Thymus (tissue), 14 donors: ENCODE measurements at places on chromosomes 11 and 22. TPM values are rescaled to one million over a fixed set of nuclear protein-coding genes. Genes with fewer than 3 reads are reported as not detected.

AQP11 gene
- 0.14 TPM for total RNA-seq

- H3K4me1 ChIP-seq, result no peaks in the 10 kb centered on the region
- peaks cover 7% of the 10 kb centered on the region for H3K27me3 ChIP-seq
- H3K36me3 ChIP-seq, result no peaks in the 10 kb centered on the region
- no peak overlapping the region for H3K27ac ChIP-seq
Observed at GRCh38 chr11:114258696-114259095, 37.5 kb upstream of the NNMT start.

DNA sequence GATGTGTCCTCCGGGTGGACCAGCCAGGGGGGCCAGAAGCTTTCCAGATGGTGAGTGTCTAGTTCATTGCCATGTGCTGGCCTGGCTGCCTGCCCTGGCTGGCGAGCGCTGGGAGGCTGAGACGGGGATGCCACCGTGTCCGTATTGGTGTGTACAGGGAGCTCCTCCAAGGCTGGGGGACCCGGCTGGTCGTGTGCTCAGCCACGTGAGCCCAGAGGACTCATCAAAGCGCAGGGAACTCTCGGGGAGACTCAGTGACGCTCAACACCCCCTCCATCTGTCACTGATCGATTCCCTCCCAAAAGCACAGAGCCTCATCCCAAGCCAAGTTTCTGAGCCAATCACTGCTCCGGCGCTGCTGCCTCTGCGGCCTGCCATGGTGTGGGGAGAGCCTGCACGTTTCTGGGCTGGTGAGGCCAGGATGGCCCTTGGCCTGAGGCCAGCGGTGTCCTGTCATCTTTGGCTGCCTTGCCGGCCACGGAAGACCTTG is 423.7 kb downstream of the SHANK2 start:
- DNase-seq, result no peak
- H3K27me3 ChIP-seq, result peaks cover 6% of the 10 kb centered on the region
- H3K27ac ChIP-seq, result no peak overlapping the region
- H3K36me3 ChIP-seq, result no peaks in the 10 kb centered on the region
- H3K4me3 ChIP-seq, result no peak overlapping the region

SPI1 gene
- total RNA-seq, result 21.1 TPM

DNA sequence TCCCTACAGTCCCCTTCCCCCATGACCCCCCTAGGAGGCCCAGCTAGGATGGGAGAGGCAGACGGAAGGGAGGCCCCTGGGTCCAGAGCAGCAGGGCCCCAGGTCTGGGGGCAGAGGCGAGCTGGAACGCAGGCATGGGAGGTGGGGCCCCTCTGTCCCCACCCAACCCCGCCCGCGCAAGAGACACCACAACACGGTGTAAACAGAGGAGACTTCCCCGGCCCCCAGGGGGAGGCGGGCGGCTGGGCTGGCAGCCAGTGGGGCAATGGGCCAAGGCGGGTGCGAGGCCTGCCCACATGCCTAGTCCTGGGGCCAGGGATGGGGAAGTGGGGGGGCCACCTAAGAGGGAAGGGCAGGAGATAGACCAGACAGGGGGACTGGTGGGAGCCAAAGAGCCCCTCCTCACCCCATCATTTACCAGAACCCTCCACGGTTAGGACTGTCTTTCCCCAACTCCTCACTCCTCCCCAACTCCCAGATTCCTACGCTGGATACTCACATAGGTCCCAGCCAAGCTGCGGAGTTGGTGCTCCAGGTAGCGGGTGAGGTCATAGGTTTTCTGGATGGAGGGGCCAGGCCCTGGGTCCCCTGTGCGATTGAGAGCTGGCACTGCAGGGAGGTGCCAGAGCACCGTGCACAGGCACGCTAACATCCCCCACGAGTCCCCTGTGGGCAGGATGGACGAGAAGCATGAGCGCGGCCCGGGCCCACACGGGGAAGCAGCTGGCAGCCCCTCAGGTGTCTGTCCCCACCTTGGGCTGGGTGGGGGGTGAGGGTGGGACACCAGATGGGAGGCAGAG is 6.2 kb downstream of the CLCF1 start:
- H3K4me1 ChIP-seq, result no peaks in the 10 kb centered on the region
- no peak overlapping the region for H3K27ac ChIP-seq

DNA sequence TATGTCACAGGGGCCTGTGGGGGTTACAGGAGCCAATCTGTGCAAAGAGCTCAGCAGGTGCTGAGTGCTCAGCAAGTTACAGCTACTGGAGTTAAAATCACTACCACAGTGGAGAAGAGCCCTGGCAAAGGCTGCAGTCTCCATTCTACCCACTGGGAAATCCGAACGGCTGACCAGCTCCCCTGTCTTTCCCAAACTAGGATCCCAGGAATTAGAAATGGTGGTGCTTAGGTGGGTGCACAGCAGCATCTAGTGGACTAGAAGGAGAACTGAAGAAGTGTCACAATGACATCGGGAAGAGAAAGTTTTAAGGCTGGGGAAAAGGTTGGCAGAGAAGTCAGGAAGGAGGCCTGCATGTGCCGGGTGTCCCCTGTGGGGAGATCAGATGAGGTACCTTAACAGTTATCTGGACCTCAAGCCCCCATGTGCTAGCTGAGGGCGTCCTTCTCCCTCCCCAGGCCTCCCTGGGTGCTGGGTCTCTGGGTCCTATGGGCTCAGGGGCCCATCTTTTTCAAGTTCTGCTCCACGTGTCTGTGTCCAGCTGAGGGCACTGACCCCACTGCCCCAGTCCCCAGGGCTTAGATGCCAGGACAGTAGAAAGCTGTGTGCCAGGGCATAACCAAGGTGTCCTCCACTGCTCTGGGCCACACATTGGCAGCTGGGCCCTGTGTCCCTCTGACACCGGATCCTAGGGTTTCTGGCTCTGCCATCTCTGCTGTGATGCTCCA is 1.9 kb downstream of the PIWIL3 start:
- H3K36me3 ChIP-seq, result no peaks in the 10 kb centered on the region
- H3K27me3 ChIP-seq, result peaks cover 7% of the 10 kb centered on the region
- H3K4me1 ChIP-seq, result no peaks in the 10 kb centered on the region
- H3K4me3 ChIP-seq, result no peak overlapping the region
- H3K27ac ChIP-seq, result no peak overlapping the region

GRCh38 chr11:96357794-96358193 is 14.8 kb upstream of the MAML2 start:
- H3K4me1 ChIP-seq, result no peaks in the 10 kb centered on the region
- no peaks in the 10 kb centered on the region for H3K27me3 ChIP-seq
- H3K36me3 ChIP-seq, result peaks cover 30% of the 10 kb centered on the region
- no peak overlapping the region for H3K27ac ChIP-seq
- no peak for DNase-seq
- no peak overlapping the region for H3K4me3 ChIP-seq

GRCh38 chr22:38219632-38220031 is 17.8 kb downstream of the MAFF start:
- no peak for DNase-seq
- no peaks in the 10 kb centered on the region for H3K4me1 ChIP-seq
- H3K27ac ChIP-seq, result peak overlapping the region; percentile 36
- H3K4me3 ChIP-seq, result no peak overlapping the region

SCUBE1 gene
- 0.52 TPM for total RNA-seq

- DNase-seq, result no peak
- H3K4me1 ChIP-seq, result no peaks in the 10 kb centered on the region
- H3K36me3 ChIP-seq, result no peaks in the 10 kb centered on the region
- no peak overlapping the region for H3K4me3 ChIP-seq
- no peak overlapping the region for H3K27ac ChIP-seq
Observed at GRCh38 chr22:39384750-39385480, 14.7 kb upstream of the TAB1 start.

GRCh38 chr11:66367561-66368312 is 3.8 kb downstream of the SLC29A2 start:
- H3K27me3 ChIP-seq, result no peaks in the 10 kb centered on the region
- DNase-seq, result no peak
- H3K4me1 ChIP-seq, result peaks cover 14% of the 10 kb centered on the region
- H3K36me3 ChIP-seq, result peaks cover 2% of the 10 kb centered on the region
- no peak overlapping the region for H3K27ac ChIP-seq

GRCh38 chr11:61361741-61362541 is at the start of the genes CYB561A3 and TMEM138:
TSS of gene CYB561A3 (minus strand) at chr11:61361882. CDS start at chr11:61356713, 5,169 bp downstream.
TSS of gene TMEM138 (plus strand) at chr11:61362374. CDS start at chr11:61364391, 2,017 bp downstream.
- H3K27me3 ChIP-seq, result no peaks in the 10 kb centered on the region
- peak within 1 kb of the TSS; percentile 95 for H3K27ac ChIP-seq
- peak; percentile 60 for DNase-seq

CDHR5 gene
- total RNA-seq, result not detected

- peaks cover 89% of the 10 kb centered on the region for H3K4me1 ChIP-seq
- DNase-seq, result no peak
- peak overlapping the region; percentile 92 for H3K27ac ChIP-seq
- H3K4me3 ChIP-seq, result peak overlapping the region; percentile 60
- no peaks in the 10 kb centered on the region for H3K36me3 ChIP-seq
Observed at GRCh38 chr22:23219822-23220484, 39.6 kb downstream of the BCR start.

DNA sequence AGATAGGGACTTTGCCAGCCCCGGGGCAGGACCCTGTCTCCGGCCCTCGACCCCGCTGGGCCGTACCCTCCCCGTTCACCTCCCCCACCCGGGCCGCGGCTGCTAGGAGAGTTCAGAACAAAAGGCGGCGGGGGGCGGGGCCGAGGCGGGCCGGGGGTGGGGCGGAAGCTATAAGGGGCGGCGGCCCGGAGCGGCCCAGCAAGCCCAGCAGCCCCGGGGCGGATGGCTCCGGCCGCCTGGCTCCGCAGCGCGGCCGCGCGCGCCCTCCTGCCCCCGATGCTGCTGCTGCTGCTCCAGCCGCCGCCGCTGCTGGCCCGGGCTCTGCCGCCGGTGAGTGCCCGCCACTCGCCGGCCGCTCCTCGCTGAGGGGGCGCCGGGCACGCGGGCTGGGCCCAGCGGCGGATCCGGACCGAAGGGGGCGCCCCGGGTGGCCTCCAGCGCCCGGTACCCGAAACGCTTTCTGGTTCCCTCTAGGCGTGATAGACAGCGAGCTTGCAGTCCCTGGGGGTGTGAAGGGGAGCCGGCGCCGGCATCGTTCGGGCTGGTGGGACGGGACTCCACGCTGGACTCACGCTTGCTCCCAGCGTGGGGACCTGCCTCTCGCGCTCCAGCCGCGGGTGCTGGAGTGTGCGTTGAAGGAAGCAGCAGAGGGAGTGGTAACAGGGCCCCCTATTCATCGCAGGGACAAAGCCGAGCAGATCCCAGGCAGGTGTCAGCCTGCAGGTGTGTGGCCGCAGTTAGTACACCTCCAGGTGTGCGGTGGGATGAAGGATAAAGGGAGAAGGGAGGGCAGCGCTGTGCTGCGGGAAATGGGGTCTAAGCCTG is at the start of gene MMP11:
TSS of gene MMP11 (plus strand) at position 201 of the 825 bp plus-strand sequence. CDS start at position 223, 22 bp downstream.
- H3K4me1 ChIP-seq, result peaks cover 72% of the 10 kb centered on the region
- peak within 1 kb of the TSS; percentile 44 for H3K4me3 ChIP-seq
- no peak for DNase-seq
- no peaks in the 10 kb centered on the region for H3K36me3 ChIP-seq
- H3K27me3 ChIP-seq, result no peaks in the 10 kb centered on the region

CSNK2A3 gene
- total RNA-seq, result 1.5 TPM

DNA sequence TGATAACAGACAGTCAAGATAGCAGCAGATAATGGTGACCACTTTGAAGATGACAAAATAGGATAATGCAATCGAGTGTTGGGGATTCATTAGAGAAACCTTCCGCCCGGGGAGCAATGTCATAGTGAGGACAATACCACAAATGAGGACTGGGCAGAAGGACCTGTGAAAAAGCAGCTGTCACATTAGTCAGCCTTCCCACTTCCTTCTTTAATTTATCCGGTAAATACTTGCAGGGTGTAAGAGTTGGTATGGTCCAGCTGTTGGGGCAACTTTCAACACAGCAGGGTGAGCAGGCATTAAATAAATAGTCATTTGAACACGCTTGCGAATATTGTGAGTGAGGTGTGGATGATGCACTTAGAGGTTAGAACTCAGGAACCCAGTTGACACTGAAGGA is 132.5 kb upstream of the KIRREL3 start:
- no peaks in the 10 kb centered on the region for H3K36me3 ChIP-seq
- H3K4me1 ChIP-seq, result no peaks in the 10 kb centered on the region
- H3K27me3 ChIP-seq, result no peaks in the 10 kb centered on the region
- no peak overlapping the region for H3K4me3 ChIP-seq

GRCh38 chr11:267491-267994 is 10.7 kb upstream of the NLRP6 start:
- no peak for DNase-seq
- peak overlapping the region; percentile 100 for H3K27ac ChIP-seq
- peak overlapping the region; percentile 42 for H3K4me3 ChIP-seq
- H3K4me1 ChIP-seq, result peaks cover 12% of the 10 kb centered on the region
- peaks cover 1% of the 10 kb centered on the region for H3K27me3 ChIP-seq

MS4A12 gene
- total RNA-seq, result 0.05 TPM

GRCh38 chr22:31952472-31952871 is 8.1 kb downstream of the YWHAH start:
- H3K27me3 ChIP-seq, result no peaks in the 10 kb centered on the region
- H3K4me1 ChIP-seq, result peaks cover 58% of the 10 kb centered on the region
- peak overlapping the region; percentile 39 for H3K27ac ChIP-seq
- no peak overlapping the region for H3K4me3 ChIP-seq

PGA5 gene
- total RNA-seq, result 0.19 TPM

HTR3B gene
- total RNA-seq, result 0.09 TPM

OR5AL1 gene
- not detected for total RNA-seq

KRTAP5-1 gene
- total RNA-seq, result not detected

GRCh38 chr11:132604431-132604830 is 927.9 kb downstream of the OPCML start:
- no peak overlapping the region for H3K4me3 ChIP-seq
- no peak for DNase-seq
- H3K27ac ChIP-seq, result no peak overlapping the region
- no peaks in the 10 kb centered on the region for H3K27me3 ChIP-seq

HBB gene
- total RNA-seq, result 341 TPM

DNA sequence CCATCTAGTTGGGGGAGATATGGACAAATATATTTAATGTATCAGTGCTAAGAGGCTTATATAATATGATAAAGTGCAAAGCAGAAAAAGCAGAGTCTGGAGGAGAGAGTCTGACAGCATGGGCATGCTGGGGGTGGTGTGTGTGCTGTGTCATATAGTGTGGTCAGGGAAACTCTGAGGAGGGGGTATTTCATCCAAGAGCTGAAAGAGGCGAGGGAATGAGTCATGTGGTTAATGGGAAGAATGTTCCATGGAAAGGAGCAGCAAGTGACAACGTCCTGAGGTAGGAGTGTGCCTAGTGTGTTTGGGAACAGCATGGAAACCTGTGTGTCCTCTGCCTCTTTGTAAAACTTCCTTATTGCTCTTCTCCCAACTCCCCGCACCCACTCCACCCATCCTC is 38.0 kb downstream of the EIF3F start:
- no peaks in the 10 kb centered on the region for H3K36me3 ChIP-seq
- H3K4me3 ChIP-seq, result no peak overlapping the region
- peaks cover 29% of the 10 kb centered on the region for H3K27me3 ChIP-seq
- no peak overlapping the region for H3K27ac ChIP-seq
- no peak for DNase-seq

DNA sequence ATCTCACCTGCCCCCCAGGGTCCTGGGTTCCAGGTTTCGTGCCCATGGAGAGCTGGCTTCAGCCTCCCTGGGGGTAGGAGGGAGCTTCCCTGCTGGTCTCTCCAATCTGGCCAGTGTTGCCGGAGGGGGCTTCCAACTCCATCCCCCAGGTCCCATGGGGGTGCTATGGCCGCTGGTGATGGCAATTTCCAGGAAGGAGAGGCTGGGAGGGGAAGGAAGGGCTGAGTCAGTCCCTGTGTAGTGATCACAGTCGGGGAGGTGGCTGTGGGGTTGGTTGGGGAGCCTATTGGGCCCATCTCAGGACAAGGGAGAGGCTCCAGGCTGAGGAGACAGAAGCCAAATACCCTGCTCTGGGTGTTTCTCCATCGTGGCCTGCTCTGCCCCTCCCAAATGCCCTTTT is 5.7 kb upstream of the CDC42EP2 start:
- peaks cover 14% of the 10 kb centered on the region for H3K36me3 ChIP-seq
- peaks cover 11% of the 10 kb centered on the region for H3K4me1 ChIP-seq
- no peak for DNase-seq
- H3K27ac ChIP-seq, result no peak overlapping the region
- peaks cover 16% of the 10 kb centered on the region for H3K27me3 ChIP-seq

GRCh38 chr11:4626207-4627099 is 10.8 kb upstream of the OR51D1 start:
- H3K27me3 ChIP-seq, result no peaks in the 10 kb centered on the region
- H3K36me3 ChIP-seq, result no peaks in the 10 kb centered on the region
- no peak overlapping the region for H3K4me3 ChIP-seq
- H3K27ac ChIP-seq, result no peak overlapping the region
- H3K4me1 ChIP-seq, result no peaks in the 10 kb centered on the region
